ENCODE measurements at places on chromosomes 2 and 18. TPM values are rescaled to one million over a fixed set of nuclear protein-coding genes. Genes with fewer than 3 reads are reported as not detected.

DNA sequence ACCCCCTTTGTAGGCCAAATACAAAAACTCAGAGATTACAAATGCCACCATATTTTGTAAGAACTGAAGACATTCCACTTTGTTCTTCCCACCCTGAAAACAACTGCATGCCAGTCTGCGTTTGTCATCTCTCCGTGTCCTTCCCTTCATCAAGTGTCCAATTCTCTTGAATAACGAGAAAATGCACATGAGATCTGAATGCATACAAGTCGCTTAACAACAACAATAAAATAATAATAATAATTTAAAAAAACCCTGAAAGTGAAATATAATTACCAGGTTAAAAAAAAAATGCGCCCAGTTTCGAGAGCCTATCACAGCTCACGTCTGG, 2.0 kb upstream of the SETBP1 start:
- no peak for DNase-seq

GRCh38 chr2:217269701-217270484, 410.0 kb upstream of the TNP1 start:
- peak; percentile 31 for DNase-seq

The PCARE gene
- 0.02 TPM for total RNA-seq

The NHEJ1 gene
- total RNA-seq: 21.7 TPM

The FAM161A gene
- total RNA-seq: 14.3 TPM

DNA sequence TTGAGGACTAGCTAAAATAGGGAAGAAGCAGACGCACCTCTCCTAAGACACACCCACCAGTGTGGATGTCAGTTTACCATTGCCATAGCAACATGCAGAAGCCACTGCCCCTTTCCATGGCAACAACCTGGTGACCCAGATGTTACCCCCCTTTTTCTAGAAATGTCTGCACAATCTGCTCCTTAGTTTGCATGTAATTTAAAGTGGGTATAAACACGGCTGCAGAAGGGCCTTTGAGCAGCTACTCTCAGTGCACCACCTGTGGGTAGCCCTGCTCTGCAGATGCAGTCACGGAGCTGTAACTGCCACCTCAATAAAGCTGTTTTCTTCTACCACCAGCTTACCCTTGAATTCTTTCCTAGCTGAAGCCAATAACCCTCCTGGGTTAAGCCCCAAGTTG, 87.1 kb downstream of the FBXO15 start:
- no peak for DNase-seq

- DNase-seq: no peak
Measured at GRCh38 chr2:121961761-121962160, 206.3 kb downstream of the TSN start.

The KIF1A gene
- total RNA-seq: 4.0 TPM

DNA sequence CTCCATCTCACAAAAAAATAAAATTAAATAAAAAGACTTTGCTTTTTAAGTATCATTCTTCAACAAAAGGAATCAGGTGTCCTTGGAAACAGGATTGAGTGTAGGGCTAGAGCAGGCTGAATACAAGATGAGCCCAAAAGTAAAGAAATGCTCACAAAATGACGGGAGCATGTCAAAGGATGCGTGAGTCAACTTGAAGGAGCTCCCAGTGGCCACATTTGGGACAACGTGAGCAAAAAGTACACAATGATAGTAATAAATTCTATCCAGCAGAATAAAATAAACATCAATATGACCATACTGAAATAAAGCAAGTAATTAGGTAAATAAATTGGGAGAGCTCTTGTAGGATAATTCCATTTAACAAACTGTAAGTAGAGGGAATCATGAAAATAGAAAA, 220.7 kb downstream of the PHLPP1 start:
- no peak for DNase-seq

GRCh38 chr18:37272226-37272625, 293.4 kb downstream of the CELF4 start:
- DNase-seq: no peak

The TIA1 gene
- 148 TPM for total RNA-seq

DNA sequence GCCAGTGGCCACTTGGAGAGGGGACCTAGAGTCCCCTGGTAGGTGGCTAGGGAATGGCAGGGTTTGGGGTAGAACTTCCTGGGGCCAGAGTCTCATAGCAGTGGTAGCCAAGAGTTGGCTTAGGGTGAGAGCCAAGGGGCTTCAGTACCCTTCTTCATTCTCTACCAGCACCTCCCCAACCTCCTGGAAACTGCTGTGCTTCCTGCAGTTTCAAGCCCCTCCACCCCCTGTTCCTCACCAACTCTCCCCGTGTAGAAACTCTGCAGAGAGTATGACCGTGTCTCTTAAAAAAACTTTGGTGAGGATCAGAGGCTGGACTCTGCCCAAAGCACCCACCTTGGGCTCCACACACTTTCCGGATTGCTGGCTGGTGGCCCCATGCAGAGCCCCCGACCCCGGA, 159.6 kb downstream of the MSH2 start:
- DNase-seq: no peak

GRCh38 chr2:178101321-178102079, 10.7 kb upstream of the RBM45 start:
- no peak for DNase-seq

The SEPTIN10 gene
- total RNA-seq: 64.8 TPM

DNA sequence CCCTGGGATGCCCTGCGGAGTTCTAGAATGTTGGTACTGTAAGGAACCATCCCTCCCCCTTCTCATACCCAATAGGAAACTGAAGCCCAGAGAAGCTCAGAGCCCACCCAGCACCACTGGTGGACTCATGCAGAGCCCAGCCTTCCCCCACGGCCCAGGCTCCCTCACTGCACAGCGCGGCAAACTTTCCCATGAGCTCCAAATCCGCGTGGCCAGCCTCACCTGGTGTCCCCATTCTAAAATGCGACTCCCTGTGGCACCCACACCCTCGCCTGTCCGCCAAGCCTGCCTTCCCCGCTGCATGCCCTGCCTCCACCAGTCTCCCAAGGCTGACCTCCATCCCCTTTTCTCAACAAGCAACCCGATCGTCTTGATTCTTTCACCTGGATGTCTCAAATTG, 51.1 kb downstream of the PTGR3 start:
- no peak for DNase-seq

The ZSWIM2 gene
- not detected for total RNA-seq

DNA sequence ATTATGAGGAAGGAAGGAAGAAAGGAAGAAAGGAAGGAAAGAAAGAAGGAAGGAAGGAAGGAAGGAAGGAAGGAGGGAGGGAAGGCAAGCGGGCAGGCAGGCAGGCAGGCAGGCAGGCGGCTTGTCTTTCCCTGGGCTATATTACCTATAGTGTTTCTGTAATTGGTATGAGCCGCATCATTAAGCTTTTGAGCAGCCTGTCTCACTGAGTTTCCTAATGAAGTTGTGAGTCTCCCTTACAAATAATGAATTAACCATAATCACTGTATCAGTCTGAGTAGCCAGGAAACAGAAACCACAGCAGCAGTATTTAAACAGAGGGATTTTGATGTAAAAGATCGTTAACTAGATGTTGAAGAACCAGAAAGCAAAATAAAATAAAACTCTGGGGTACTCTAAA, 11.8 kb upstream of the SULT1C3 start:
- DNase-seq: no peak

DNA sequence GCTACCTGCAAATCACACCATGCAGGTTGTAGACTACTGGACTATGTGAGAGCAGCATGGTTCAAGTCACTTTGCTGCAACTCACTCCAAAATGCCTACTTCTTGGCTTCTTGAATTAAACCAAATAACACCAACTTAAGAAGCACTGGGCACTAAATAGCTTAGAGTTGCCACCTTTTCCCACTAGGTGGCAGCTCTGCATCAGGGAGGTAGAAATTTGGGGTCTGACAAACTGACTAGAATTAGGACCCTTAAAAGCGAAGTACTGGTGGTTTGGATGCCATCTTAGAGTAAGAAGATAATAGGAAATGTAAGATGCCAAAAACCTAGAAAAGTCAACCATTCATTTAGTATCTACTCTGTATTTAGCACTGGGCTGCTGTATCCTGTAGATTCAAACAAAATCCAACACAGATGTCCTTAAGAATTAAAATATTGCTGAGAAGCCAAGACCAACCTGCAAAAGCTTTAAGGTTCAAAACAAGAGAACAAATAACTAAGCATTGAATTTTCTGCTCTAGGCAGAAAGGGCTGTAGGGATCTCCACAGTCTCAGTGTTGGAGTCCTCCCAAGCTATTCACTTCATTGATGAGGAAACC, 65.5 kb downstream of the CCBE1 start:
- DNase-seq: peak; percentile 14

DNA sequence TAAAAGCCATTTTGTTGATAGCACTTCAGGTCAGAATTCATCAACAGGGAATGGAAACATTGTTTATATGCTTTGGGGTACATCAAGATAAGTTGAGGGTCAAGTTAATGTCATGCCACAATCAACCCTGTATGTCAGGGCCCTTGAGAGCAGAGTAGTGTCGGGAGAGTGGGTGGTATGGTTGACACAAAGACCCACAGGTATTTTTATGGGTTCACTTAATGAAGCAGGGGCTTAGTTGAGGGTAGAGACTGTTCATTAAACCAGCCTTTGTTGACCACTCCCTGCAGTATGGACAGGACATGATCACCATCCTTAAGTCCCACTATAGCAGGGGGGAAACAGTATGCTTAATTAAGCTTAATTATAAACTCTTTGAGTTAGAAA, 5.7 kb downstream of the RPL37A start:
- no peak for DNase-seq

DNA sequence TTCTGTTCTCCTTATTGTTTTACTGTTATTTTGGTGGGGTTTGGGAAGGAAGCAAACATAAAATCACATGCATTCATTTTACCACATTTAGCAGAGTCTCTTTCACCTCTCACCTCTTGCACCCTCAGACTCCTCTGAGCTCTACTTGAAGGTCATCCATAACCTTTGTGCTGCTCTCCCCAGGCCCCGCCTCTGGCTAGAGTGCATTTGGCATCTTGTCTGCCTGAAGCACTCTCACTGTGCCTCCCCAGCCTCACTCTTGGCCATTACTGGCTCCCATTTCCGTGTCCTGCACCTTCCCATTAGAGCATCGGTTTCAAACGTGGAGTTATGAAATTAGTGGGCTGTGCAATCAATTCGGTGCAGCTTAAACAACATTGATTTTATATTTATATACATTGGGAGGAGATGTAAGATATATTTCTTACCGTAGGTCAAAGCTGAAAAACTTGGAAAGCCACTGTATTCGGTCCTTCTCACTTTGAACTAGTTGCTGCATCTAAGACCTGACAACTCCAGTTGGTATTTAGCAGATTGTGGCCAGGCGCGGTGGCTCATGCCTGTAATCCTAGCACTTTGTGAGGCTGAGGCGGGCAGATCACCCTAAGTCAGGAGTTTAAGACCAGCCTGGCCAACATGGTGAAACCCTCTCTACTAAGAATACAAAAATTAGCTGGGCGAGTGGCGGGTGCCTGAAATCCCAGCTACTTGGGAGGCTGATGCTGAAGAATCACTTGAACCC, 6.9 kb upstream of the ZFAND2B start:
- no peak for DNase-seq

DNA sequence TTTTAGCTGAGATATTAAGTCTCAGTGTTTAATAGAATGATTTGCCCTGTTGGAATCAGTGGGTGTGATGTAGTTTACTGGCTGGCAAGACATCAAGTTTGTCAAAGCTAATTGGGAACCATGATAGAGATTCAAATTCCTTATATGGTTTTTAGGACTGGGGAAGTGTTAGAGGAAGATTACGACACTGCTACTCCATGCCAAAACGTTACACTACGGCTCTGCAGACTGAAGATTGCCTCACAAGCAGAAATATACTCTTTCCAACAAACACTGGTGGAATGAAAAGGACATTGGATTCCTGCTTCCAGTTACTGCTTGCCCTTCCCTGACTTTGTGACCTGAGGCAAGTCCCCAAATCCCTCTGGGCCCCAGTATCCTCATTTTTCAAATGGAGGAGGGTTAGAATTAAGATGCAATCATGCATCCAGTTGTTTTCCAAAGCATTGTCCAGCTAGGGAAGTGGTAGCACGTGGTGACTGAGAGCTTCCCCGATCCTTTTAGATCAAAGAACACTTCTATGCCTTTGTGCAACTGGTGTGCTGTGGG, 147.6 kb downstream of the CDC42EP3 start:
- no peak for DNase-seq

- DNase-seq: no peak
Measured at GRCh38 chr2:128667391-128667790, 348.7 kb upstream of the HS6ST1 start.

DNA sequence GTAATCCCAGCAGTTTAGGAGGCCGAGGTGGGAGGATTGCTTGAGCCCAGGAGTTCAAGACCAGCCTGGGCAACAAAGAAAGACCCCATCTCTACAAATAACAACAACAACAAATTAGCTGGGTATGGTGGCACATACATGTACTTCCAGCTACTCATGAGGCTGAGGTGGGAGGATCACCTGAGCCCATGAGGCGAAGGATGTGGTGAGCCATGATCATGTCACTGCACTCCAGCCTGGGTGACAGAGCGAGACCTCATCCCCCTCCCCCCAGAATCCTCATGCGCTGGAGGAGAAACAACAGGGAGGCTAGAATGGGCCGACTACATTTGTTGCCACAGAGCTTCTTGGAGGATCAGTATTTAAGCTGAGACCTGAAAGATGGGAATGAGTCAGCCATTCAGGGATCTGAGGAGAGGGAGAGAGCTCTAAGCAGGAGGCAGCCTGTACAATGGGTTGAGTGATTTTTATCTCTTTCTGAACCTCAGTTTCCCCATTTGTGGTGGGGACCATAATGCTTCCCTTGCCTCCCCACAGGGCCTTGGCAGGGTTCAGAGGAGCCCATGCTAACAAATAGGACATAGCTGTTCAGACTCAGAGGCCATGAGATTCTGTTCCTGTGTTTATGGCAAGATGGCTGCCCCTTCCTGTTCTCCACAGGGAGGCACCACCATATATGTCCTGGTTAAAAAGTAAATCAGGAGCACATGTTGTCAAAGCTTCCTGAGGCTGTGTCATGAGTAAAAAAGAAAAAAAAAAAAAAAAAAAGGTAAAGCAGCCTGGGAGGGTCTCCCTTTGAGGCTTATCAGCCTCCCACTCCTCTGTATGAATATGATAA, 131.4 kb upstream of the HAAO start:
- DNase-seq: peak; percentile 36

GRCh38 chr2:233551491-233551890, 15.1 kb downstream of the USP40 start:
- no peak for DNase-seq

- DNase-seq: no peak
Measured at GRCh38 chr2:152022090-152022489, 76.8 kb downstream of the CACNB4 start.

GRCh38 chr18:61608316-61608715, 275.1 kb downstream of the CDH20 start:
- DNase-seq: no peak

DNA sequence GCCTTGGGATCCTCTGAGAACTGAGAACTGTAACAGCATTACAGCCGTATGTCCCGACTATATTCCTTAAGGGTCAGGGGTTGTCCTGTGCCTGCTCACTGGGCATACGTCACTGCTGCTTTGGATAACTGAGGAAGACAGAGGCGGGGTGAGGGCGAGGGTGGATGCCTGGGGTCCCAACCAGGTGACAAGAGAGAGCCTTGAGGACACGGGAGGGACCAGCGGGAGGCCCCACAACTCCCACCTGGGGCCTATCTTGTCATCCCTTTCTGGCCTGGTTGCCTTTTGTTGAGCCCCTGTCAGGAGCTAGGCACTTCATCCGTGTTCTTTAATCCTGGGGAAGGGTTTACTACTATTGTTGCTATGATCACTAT, 28.8 kb downstream of the INPP5D start:
- DNase-seq: no peak

All from SJCRH30 (cell line).